ENCODE measurements at places on chromosomes 12 and 14.

- no peak for DNase-seq
Observed at GRCh38 chr12:105013892-105014291, 27.8 kb downstream of the NOPCHAP1 start.

DNA sequence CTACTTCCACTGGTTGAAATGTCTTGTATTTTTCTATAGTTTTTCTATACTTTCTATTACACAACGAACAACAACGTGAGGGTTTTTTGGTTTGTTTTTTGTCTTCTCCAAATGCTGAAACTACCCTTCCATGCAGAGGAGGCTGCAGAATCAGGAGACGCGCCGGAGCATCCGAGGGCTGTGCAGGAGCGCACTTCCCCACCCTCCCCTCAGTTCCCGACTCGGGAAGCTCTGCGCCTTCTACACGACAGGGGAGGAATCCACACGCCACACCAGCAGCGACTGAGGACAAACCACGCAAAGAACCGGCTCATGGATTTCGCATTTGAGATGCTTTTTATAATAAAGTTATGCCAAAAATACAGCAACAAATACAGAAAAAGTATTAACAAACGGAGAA is 30.9 kb downstream of the SLC15A4 start:
- no peak for DNase-seq

- no peak for DNase-seq
Observed at GRCh38 chr12:111687255-111687654, 1.4 kb downstream of the ACAD10 start.

- no peak for DNase-seq
Observed at GRCh38 chr12:84641940-84642545, 270.6 kb downstream of the SLC6A15 start.

DNA sequence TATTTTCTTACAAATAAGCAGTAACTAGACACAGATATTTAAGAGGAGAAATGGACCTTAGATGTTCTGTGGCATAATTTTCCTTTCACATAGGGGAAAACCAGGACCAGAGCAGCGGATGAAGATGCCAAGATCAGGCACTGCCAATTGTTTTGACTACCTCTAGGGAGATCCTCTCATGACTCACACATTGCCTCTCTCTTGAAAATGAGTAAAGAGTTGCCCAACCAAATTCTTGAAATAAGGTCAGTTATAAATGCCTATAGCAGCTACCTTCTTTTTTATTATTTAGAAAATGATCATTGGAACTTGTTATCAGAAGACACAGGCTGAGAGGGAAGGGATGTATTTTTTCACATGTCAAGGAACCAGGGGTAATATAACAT is 263.4 kb upstream of the PLEKHG7 start:
- DNase-seq: no peak

DNA sequence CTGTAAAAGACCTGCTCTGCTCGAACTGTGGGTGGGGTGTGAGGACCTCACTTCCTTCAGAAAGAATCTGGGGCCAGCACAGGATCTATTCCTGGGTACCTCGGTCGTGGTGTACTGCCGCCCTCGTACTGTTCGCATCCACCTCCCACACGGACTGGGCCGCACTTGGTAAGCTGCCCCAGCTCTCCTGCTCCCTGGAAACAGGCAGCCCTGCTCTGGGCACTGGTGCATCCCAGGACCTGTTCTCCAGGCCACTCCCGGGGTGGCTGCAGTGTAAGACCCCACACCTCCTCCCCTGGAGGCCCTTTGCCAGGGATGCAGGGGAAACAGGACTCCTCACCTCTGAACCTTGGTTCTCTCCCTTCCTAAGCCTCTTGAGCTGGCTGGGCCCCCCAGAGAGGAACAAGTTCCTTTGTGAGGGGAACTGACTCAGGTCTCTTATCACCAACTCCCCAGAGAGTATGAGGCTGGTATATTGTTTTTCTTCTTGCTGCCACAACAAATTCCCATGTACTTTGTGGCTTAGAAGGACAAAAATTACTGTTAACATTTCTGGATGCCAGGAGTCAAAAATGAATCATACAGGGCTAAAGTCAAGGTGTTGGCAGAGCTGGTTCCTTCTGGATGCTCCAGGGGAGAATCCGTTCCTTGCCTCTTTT is 276.5 kb downstream of the NUAK1 start:
- no peak for DNase-seq

GRCh38 chr12:87152075-87152474 is 877.1 kb downstream of the C12orf50 start:
- DNase-seq: no peak

- DNase-seq: no peak
Observed at GRCh38 chr12:124864326-124864752, 675 bp upstream of the SCARB1 start.

DNA sequence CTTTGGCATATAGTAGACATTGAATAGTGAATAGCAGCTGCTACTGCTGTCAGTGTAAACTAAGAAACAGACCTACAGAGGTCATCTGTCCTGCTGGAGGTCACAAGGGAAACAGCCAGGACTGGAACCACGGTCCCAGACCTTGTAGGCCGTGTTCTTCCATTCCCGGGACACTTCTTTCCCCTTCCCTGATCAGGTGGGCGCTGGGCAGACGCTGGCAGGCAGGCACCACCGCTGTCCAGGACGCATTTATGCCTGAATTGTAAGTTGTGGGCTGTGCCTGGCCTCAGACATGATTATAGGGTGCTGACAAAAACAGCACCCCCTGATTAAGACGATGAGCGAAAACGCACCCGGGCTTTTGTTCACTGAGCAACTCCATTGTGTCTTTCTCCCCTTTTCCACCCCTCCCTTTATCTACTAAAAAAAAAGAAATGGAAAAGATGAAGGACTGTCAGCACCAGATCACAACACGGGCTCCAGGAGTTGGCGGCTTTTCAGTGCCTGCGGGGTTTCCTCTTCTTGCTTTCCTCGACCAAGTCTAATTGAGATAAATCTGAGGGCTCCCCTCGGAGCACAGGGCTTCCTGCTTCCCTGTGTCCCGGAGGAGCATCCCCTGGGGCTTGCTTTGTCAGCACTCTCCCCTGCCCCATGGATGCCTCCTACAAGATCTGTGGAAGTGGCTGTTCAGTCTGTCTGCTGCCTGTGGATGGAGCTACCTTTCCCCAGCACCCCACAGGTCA is 80.6 kb downstream of the TSPAN9 start:
- no peak for DNase-seq

DNA sequence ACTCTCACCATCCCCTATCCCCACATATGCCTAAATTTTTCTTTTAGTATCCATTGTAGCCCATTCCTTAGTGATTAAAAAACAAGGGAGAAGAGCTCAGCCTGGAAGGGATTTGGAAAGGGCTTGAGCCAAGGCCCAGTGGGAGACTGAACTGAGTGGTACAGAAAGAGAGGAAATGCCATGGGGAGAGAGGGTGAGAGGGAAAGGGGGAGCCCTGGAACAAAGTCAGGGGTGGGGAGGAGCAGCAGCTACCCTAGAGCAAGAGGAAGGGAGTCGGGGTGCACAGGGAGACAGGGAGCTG is 2.6 kb upstream of the ATN1 start:
- DNase-seq: no peak

GRCh38 chr12:68506619-68507018 is 104.1 kb upstream of the RAP1B start:
- no peak for DNase-seq

DNA sequence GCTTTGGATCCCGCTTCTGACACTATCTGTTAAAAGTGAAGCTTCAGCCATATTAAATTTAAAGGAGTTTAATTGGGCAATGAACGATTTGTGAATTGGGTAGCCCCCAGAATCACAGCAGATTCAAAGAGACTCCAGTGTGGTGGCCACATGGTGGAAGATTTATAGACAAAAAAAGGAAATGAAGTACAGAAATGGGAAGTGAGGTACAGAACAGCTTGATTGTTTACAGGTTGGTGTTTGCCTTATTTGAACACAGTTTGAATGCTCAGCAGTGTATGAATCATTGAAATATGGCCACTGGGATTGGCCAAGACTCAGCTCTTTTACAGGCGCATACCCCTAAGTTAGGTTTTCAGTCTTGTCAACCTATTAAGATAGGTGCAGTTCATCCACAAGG is 21.9 kb downstream of the CCDC91 start:
- no peak for DNase-seq

DNA sequence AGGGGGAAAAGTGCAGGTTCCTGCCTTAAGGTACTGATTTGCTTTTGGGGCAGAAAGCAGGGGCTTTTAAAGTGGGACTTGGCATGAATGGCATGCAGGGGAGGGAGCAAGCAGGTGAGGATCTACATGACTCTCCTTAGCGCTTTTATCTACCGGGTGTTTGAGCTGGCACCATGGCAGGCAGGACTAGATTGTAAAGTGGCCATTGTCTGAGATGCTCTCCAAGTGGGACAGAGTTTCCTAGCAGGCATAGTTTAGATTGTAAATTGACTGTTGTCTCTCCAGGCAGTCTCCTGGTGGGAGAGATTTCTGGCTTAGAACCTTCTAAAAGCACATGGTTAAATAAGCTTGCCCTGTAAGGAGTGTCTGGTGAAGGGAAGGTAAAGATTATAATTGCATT is 5.3 kb upstream of the DICER1 start:
- no peak for DNase-seq

DNA sequence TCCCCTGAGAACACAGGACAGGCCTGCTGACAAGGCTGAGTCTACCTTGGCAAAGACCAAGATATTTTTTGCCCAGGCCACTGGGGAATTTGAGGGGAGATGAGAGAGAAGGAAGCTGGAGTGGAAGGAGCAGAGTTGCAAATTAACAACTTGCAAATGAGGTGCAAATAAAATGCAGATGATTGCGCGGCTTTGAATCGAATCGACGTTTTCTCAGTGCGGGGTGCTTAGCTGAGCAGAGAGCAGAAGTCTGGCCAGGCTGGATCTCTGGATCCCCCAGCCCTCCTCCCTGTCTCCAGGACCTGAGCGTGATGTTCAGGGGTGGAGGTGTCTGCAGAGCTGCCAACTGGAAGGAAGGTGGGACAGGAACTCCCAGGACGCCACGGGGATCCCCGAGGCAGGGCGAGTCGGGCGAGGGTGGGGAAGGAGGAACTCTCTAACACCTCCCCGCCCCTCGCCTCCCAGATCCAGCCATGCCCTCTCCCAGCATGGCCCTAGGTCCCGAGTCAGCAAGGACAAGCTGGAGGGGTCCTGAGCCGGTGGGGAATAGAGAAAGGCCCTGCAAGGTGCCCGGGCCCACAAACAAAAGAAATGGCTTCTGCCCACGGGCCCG is 527 bp upstream of the CARMIL3 start:
- DNase-seq: no peak

- DNase-seq: no peak
Observed at GRCh38 chr12:12715128-12715458, 2.1 kb upstream of the CDKN1B start.

- no peak for DNase-seq
Observed at GRCh38 chr12:64894827-64895475, 70.5 kb downstream of the TBC1D30 start.

- no peak for DNase-seq
Observed at GRCh38 chr14:33647385-33647786, 303.5 kb downstream of the EGLN3 start.

DNA sequence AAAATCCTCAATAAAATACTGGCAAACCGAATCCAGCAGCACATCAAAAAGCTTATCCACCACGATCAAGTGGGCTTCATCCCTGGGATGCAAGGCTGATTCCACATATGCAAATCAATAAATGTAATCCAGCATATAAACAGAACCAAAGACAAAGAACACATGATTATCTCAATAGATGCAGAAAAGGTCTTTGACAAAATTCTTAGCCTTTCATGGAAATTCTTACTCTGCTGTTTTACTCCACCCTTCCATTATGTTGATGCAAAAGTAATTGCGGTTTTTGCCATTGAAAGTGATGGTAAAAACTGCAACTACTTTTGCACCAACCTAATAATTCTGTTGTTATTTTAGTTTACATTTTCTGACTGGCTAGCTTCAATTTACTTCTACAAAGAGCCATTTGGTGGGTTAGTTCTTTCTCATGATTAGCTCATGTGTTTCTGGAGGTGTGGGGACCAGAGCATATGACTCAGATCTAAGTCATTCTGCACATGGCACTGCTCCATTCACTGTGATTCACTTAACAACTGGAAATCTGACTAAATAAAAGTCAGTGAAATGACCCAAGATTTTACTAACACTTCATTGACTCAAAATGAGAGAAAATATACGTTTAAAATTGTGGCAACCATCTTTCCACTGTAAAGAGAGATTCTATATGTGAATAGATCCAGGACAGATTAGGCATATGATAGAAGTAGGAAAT is 99.9 kb downstream of the TMTC3 start:
- no peak for DNase-seq

DNA sequence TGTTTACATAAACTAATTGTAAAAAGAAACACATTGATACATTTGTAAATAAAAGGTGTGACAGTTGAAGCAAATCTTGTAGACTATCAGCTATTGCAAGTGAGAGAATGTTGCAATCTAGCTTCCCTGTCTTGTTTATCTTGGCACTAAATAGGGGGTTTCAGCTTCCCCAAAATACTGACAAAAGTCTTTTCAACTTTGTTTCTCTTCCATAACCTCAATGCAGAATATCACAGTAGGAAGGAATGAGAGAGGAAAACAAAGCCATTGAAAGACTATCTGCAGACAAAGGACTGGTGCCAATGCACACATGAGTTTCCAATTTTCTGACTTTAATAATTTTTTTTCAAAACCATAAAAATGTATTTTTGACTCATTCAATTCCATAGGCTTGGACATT is 886.2 kb upstream of the MGAT4C start:
- no peak for DNase-seq

DNA sequence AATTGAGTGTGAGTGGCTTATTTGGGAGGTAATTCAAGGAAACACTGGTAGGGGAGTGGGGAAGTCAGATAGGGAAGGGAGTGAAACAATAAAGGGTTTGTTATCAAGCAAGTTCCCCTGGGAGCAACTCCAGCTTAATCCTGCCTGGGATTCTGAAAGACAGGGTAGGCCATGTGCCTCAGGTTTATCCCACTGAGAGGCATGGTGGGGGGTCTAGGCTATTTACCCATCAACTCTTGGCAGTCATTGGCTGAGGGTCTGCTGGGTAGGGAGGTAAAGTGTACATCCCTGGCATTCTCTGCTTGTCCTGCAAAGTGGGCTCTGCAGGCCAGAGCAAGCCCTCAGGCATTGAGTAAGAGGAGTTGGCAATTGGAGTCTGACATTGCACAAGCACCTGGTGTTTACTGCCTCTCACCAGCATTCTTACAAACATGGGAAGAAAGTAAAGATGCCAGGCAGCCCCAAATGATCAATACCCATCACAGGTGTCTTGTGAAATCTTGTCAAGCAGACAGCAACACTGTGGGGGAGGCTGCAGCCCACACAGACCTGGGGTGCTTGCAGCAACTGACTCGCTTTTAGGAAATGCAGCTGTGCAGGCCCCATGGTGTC is 169.3 kb downstream of the KTN1 start:
- DNase-seq: no peak

- no peak for DNase-seq
Observed at GRCh38 chr14:58899317-58899713, 261.6 kb downstream of the DACT1 start.

GRCh38 chr14:24075485-24076301 is 4.3 kb downstream of the CPNE6 start:
- DNase-seq: no peak

- no peak for DNase-seq
Observed at GRCh38 chr14:68333262-68333661, 459.6 kb downstream of the ZFP36L1 start.

Data from stimulated activated CD4-positive, alpha-beta T cell treated with anti-CD3 and anti-CD28 coated beads, TNF-alpha, amount 100 ng/mL, for 48 hours (primary cell).